ENCODE measurements at places on chromosomes 13 and 19.

- DNase-seq, result no peak
These were observed 183.3 kb downstream of the KDM4B start for GRCh38 chr19:5152013-5152763.

DNA sequence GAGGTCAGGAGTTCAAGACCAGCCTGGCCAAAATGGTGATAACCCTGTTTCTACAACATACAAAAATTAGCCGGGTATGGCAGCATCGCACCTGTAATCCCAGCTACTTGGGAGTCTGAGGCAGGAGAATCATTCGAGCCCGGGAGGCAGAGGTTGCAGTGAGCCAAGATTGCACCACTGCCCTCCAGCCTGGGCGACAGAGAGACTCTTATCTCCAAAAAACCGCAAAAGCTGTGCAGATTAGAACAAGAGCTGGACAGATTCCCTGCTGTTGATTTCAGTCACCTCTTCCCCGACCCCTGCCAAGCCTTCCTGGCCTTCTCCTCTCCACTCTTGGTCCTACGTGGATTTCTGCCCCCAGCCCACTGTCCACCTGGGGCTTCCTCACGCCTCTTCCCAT, 8.3 kb downstream of the CAMSAP3 start:
- no peak for DNase-seq

DNA sequence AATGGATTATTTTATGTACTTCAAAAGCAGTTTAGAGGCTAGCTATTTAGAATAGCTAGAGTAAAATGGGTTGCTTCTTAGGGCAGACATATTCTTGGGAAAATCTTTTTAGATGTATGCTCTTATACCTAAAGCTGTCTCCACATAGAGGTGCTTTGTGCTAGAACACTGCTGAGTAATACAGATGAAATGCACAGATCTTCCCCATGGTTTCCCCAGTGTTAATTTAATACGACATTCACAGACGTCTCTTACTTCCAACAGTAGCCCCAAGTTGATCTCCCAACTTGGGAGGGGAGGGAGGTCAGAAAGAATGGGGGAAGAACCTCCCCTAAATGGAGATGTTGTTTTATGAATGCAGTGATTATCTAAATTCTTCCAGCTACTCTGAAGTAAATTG, 16.9 kb downstream of the NALCN start:
- no peak for DNase-seq

- DNase-seq, result no peak
These were observed 450.7 kb downstream of the TSHZ3 start for GRCh38 chr19:30898353-30899103.

DNA sequence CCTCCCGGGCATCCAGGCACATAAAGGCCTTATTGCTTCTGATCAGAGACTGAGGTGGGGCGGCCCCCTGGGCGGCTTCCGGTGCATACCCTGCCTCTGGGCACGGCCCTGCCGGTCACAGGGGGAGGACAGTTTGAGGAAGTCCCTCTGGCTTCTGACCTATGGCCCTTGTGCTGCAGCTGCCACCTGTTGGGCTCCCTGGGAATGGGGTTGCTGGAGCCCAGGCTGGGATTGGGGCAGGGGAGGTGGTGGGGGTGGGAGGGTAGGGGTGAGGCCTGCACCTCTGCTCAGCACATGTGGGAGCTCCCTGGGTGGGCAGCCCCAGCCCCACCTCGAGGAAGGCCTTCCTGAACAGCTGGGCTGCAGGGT, 10.7 kb downstream of the ANO8 start:
- DNase-seq, result no peak

DNA sequence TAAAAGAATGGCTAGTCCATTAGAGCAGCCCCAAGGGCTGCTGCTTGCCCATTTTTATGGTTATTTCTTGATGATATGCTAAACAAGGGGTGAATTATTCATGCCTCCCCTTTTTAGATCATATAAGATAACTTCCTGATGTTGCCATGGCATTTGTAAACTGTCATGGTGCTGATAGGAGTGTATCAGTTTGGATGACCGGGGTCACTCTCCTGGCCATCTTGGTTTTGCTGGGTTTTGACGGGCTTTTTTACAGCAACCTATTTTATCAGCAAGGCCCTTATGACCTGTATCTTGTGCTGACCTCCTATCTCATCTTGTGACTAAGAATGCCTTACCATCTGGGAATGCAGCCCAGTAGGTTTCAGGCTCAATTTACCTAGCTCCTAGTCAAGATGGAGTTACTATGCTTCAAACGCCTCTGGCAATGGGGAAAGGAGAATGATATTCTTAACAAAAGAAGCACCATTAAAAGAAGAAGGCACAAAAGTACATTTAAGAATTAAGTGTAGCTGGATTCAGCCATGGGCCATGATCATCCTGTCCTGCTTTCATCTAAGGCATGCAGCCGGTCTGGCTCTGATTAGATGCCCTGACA, 1156.0 kb downstream of the PCDH9 start:
- DNase-seq, result no peak

GRCh38 chr13:73109288-73109899, 50.6 kb downstream of the KLF5 start:
- no peak for DNase-seq

DNA sequence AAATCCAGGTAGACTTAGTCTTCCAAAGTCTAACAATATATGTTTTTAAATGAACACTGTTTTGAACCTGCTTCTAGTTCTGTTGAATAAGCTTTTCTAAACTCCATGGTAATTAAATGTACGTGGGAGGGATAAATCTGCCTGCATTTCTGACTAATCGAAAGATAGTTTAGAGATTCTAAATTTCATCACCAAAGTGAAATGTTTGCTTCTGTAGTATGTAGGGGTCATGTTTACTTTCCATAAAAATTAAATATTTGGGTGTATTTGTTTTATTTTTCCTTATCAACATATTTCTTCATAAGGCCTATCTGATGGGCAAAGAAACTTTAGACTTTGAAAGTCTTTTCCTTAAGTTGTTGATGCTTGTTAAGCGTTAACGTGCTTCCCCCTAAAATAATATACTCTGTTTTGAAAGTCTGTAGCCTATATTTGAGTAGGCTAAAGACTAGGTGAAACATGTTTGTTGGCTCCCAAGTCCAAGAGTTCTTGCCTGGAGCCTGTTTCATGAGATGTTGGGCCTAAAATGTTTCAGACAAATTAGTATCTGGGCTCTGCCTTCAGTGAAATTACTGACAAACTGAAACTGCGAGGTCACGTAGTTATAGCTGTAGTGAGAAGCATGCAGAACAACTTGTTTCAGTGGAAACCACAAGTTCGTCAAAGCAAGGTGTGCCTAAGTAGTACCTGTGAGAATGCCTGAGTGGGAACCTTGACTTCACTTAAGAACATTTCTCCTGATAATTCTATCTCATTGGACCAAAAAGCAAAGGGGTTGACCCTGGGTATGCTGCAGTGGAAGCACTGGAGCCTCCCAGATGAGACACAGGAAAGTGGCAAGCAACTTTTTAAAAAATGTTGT, 126.2 kb downstream of the LMO7 start:
- no peak for DNase-seq

- no peak for DNase-seq
These were observed at the start of gene CYP4F12 for GRCh38 chr19:15672580-15673175. Gene CYP4F12, plus strand, starts transcription at chr19:15673087. Its CDS starts 443 bp downstream, at chr19:15673530.

DNA sequence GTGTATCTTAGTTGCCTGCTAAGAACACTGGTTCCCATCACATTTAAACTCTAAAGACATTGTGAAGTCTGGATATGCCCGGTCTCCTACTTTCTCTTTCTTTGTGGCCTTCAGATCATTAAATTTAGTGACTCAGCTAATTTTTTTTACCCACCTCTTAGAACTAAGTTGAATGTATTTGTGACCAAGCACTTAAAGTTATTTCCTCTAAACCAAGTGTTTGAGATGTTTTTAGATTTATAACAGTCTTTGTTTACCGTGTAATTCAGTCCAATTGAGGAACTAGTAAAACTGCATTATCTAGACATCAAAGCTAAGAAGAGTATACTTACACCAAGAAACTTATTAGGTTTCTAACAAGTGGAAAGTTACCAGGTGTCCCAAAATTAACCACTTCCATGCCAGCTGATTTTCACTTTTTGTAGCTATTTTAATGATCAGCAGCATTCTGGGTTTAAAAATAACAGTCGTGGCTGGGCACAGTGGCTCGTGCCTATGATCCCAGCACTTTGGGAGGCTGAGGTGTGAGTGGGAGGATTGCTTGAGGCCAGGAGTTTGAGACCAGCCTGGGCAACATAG, 53.1 kb downstream of the ARHGAP35 start:
- DNase-seq, result no peak

DNA sequence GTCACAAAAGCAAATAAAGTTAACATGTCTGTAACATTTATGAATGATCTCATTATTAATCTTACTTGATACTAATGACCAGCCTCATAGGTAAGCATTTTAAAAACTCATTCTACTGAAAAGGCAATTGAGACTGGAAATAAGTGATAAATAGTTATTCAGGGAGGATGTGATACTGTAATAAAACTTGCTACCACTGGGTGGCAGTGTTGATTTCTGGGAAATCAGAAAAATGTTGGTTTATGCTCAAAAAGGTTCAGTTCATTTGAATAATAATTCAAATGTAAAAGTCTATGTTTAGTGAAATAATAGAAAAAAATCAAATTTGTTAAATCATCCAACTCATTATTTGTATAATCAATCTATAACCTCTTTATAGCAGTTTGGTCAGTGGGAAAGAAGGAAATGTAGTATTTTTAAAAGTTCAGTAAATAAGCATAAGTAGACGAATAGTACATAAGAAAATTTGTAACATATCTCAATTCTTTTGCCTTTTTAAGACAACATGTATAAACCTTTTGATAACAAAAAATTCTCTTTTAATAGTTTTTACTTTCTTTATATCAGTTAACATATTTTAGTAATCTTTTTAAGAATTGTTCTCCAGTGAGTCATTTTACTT, 9.6 kb downstream of the ABHD13 start:
- no peak for DNase-seq

DNA sequence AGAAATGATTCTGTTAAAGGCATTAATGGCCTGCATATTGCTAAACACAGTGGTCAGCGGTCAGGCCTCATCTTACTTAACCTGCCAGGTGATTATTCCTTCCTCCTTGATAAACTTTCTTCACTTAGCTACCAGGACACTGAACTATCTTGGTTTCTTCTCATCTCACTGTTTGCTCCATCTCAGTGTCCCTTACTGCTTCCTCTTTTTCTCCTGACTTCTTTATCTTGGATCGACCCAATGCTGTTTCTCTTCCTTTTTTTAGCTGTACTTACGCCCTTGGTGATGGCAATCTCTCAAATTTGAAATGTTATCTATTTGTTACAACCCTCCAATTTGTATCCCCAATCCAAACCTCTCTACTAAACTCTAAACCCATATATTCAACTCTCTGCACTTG, 7.8 kb upstream of the CLC start:
- DNase-seq, result no peak

- DNase-seq, result no peak
These were observed 59.9 kb upstream of the ZNF85 start for GRCh38 chr19:20863176-20863575.

DNA sequence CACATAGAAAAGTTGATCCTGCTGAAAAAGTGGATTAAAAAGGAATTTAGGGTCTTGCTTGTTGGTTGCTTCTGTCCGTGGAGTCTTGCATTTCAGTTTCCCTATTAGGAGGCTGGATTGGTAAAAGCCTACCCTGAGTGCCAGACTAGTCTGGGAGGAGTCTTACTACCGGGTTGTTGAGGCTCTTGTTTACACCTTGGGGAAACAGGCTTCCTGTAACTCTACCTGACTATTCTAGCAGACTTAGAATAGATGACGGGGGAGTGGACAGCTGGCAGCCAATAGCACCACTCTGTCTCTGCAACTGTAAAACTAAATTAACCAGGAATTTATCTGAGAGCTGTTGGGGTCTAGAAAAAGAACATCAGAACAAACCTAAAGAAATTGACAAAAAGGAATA, 11.3 kb upstream of the MPHOSPH8 start:
- no peak for DNase-seq

DNA sequence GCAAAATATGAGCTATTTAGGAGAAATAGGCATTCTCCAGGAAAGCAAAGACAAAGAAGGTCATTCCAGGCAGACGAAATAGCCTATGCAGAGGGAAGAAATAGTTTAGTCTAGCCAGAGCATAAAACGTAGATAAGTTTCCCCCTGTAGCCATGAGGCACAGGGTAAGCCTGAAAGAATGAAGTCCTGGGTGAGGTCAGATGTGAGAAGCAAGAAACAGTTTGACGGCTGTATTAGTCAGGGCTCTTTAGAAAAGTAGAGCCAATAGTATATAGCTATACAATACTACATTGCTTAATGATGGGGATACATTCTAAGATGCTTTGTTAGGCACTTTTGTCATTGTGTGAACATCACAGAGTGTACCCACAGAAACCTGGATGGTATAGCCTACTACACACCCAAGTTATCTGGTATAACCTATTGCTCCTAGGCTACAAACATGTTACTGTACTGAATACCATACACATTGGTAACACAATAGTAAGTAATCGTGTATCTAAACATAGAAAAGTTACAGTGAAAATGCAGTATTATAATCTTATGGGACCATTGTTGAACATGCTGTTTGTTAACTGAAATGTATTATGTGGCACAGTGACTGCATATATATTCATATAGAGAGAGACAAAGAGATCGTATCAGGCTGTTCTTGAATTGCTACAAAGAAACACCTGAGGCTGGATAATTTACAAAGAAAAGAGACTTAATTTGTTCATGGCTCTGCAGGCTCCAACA, 59.3 kb upstream of the WDFY2 start:
- no peak for DNase-seq

- no peak for DNase-seq
These were observed 275.5 kb upstream of the SOX21 start for GRCh38 chr13:94987869-94988268.

DNA sequence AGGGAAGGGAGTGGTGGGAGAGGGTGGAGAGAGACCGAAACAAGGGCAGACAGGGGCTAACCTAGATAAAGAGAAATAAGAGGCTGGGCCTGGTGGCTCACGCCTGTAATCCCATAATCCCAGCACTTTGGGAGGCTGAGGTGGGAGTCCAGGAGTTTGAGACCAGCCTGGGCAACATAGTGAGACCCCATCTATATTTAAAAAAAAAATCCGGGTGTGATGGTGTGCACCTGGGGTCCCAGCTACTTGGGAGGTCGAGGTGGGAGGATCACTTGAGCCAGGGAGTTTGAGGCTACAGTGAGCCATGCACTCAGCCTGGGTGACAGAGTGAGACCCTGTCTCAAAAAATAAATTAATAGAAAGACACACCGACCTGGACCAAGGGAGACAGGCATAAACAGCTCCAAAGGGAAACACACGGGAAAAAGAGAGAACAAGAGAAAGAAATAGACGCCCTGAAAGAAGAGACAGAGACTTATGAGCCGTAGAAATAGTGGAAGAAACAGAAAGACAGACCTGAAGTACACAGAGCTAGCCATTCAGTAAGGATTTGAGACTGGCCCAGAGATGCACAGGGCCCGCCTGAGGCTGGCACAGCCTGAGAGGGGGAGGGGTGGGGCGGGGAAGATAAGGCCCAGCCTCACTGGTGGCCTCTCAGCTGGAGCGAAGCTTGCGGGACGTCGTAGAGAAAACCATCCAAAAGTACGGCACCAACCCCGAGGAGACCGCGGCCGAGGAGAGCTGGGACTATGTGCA, 2.2 kb downstream of the CD37 start:
- DNase-seq, result no peak

DNA sequence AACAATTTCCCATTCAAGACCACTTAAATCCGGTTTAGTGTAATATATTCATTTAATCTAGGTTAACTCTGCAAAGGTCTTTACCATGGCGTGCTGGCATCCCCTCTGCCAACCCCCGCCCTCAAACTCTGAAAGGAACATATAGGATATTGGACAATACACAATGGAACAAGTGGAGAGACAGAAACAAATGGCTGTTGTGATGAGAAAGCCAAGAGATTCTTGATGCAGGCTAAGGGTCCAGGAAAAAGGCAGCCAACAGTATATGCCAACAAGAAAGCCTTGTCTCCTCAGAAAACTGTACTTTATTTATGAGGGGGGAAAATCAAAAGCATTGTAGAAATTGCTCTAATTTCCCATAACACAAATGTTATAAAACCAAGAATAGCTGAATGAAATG, 407.3 kb upstream of the SGCG start:
- DNase-seq, result no peak

Measured in NCI-H1417 treated with DMSO at 0.1 percent for 48 hours (cell line).